Epithelial cell of prostate (primary cell): ENCODE measurements at places on chromosomes 1 and 21.

GRCh38 chr1:236395947-236396664 lies 2.0 kb downstream of the EDARADD start:
- no peak for DNase-seq

GRCh38 chr1:79945391-79945790 lies 938.9 kb upstream of the ADGRL4 start:
- no peak for DNase-seq

- no peak for DNase-seq
These were observed 44.2 kb downstream of the CAPN8 start for GRCh38 chr1:223621312-223621734.

DNA sequence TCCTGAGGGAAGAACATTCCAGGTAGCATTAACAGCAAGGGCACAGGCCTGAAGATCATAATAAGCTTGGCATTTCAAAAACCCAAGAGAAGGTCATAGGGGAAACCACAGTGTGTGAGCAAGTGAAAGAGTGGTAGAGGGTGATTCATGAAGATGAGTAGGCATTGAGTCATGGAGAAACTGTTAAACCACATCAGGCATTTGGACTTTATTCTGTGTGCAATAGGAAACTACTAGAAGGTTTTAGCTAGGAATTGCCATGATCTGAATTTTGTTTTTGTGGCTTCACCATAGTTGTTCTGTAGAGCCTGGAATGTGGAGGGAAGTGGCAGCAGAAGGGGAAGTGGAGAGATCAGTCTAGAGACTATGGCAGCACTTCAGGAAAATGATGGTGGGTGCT lies 359.0 kb upstream of the PTBP2 start:
- DNase-seq, result peak; percentile 82

GRCh38 chr1:240824238-240824637 lies 212.3 kb upstream of the GREM2 start:
- no peak for DNase-seq

- no peak for DNase-seq
These were observed 208.1 kb upstream of the VAMP3 start for GRCh38 chr1:7562729-7563605.

DNA sequence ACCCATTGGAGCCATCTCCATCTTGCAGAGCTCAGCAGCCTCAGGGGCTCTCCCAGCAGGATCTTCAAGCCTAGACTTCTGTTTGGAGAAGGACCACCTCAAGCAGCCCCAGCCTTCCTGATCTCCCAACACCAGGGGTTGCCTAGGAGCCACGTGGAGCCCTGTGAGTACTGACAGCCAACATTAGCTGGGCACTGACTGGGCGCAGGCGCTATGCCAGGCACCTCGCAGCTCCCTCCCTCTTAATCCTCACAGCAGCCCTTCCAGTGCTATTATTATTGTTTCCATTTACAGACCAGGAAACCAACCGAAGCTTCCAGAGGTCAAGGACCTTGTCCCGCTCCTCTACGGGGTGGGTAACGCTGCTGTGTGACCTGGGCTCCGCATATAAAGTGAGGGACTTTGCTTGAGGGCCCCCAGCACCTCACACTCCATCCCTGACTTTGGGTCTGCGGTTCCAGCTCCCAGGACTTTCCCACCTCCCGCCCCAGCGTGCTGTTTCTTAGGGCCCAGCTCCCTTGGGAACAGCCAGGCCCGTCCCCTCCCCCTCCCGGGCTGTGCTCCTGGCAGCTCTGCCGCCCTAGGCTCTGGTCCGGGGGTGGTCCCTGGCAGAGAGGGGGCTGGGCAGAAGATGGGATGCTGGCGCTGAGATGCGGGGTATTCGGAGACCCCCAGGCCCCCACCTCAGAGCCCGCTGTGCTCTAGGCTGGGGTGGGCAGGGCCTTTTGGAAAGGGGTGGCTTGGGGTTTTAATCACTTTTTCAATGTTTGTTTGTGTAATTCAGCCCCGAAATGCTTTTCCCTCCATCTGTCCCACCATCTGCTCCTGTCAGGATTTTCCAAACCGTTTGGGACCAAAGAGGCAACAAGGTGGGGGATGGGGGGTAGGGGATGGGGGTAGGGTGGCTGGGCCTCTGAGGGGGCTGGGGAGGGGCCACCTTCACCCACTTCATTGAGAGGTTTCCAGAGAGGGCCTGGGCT lies 4.1 kb upstream of the HPCA start:
- no peak for DNase-seq

DNA sequence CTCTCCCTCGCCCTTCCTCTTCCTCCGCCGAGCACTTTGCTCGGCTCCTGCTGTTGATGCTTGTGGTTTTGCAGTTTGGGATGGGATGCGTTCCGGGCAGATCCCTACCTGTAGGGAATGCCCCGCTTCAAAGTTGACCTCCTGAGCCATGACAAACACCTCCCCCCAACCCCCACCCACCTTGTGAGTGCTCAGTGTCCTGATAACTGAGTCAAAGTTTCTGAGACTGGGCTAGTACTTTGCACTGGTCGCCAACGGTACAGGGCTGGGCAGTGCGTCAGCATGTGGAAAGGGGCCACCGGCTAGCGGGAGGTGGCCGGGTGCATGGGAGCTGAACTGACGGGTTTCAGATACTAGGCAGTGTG lies 771 bp downstream of the RABGAP1L start:
- no peak for DNase-seq

- DNase-seq, result peak; percentile 87
These were observed 564.1 kb upstream of the PLXNA2 start for GRCh38 chr1:208808301-208808700.
